ENCODE measurements at places on chromosomes 4 and X.

GRCh38 chrX:153774576-153775292, 6.1 kb upstream of the SRPK3 start:
- DNase-seq: no peak

DNA sequence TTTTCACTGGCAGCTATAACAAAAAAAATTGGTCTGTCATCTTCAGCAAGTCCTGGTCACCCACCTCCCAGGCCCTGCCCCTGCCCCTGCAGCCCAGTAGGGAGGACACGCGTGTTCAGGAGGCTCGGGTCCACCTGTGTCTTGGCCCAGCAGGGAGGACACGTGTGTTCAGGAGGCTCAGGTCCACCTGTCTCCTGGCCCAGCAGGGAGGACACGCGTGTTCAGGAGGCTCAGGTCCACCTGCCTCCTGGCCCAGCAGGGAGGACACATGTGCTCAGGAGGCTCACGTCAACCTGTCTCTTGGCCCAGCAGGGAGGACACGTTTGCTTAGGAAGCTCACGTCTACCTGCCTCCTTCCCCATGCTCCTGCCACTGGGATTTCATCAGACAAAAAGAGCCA, 44.9 kb downstream of the HTT-AS start:
- no peak for DNase-seq

DNA sequence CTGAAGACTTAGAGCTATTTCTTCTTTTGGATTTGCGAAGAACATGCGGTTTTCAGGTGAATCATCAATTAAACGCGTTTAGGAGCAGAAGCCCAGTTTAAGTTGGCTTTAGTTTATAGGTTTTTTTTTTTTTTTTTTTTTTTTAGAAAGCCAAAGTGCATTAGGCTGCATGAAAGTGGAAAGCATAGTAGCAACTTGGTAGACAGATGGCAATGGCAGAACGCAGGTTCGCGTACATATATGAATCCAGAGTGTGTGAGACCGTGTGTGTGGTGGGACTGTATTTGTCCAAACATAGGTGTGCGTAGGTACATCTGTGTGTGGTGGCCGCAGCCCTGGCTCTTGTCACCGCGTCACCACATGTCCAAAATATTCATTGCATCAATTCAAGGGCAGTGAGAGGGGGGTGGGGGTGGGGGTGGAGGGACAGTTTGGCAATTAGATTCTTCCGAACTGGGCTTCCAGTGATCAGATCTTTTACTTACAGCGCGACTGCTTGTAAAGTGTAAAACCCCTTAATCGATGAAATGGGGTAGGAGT, 901 bp downstream of the JADE1 start:
- DNase-seq: no peak

DNA sequence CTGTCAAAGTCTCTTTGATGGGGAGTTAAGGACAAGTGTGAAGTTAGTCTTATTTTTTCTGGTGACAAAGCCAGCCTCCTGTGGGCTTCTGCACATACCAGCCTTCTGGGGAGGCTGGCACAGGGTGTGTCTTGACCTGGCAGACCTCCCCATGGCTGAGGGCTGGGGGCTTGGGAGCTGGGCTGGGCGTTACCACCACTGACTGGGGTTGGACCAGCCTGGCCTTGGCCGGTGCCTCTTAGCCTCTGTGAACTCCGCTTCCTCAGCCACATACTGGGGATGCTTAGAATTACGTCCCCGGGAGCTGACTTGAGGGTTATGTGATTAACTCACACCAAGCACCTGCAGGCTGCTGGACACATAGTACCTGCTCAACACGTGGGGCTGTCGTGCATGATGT, 14.0 kb downstream of the SH3TC1 start:
- DNase-seq: no peak

- DNase-seq: no peak
Measured at GRCh38 chrX:68719904-68720614, 72.6 kb downstream of the STARD8 start.

- DNase-seq: no peak
Measured at GRCh38 chr4:66266035-66266434, 595.7 kb upstream of the EPHA5 start.

GRCh38 chr4:55124322-55125076, 896 bp downstream of the KDR start:
- no peak for DNase-seq

All from NCI-H1417 treated with DMSO at 0.1 percent for 48 hours (cell line).